ENCODE measurements at places on chromosomes 1 and 21.
A peak's percentile ranks its signal among the peaks of the same experiment; 100 is the strongest.

GRCh38 chr1:53678507-53678906, 60.5 kb downstream of the GLIS1 start:
- peaks cover 4% of the 10 kb centered on the region for H3K4me1 ChIP-seq
- H3K27me3 ChIP-seq, result no peaks in the 10 kb centered on the region
- H3K4me3 ChIP-seq, result no peak overlapping the region
- no peak for DNase-seq
- no peaks in the 10 kb centered on the region for H3K36me3 ChIP-seq
- H3K27ac ChIP-seq, result no peak overlapping the region

DNA sequence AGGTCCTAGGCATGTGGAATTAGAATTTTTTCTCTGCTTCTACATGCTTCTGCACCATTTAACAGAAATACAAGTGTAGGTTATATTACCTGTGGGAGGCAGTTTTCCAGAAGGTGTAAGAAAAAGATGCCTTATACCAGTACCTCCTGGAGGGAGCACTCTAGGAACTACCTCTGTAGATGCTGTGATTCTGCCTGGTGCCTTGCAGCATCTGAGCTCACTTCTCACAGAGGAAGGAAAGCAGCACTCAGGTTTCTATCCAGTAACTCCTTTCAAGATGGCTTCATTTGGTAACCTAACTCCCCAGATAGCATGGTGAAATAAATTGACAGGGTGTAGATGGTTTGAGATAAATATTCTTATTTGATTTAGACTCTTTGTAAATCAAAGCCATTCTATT, 50.3 kb downstream of the GIPC2 start:
- no peak for DNase-seq
- no peaks in the 10 kb centered on the region for H3K27me3 ChIP-seq
- H3K27ac ChIP-seq, result no peak overlapping the region
- H3K4me1 ChIP-seq, result no peaks in the 10 kb centered on the region
- no peaks in the 10 kb centered on the region for H3K36me3 ChIP-seq

DNA sequence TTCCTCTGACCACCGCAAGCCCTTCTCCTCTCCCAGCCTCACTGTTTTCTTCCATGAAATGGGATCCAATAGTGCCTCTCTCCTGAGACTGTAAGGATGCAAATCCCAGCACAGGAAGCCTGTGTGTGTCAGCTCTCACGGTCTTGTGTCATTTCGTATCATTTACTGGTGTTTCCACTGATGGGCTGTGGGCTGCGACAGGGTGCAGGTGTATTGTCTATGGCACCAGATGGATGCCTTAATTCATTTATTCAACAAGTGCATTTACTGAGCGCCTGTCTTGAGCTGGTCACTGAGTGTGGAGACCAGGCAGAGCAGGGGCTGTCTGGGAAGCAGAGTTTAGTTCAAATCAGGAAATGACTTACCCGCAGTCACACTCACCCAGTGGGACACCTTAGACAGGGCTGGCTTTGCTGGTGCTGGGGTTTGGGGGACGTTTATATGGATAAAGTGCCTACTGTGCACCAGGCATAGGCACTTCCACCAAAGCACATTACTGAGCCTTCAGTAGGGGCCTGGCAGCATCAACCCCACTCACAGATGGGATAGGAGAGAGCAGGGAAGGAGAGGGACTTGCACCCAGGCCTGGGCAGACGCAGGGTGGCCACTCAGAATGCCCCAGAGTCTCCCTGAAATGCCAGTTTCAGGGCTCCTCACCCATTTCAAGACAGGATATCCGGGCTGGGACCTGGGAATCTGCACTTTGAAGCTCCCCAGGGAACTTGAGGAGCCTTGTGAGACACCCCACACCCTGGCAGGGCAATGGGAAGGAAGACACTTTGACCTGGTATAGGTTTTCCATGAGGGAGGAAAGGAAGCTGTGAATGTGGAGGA, 398.9 kb downstream of the MATN1 start:
- no peak for DNase-seq
- no peak overlapping the region for H3K4me3 ChIP-seq
- H3K36me3 ChIP-seq, result no peaks in the 10 kb centered on the region
- no peaks in the 10 kb centered on the region for H3K27me3 ChIP-seq
- H3K4me1 ChIP-seq, result peaks cover 10% of the 10 kb centered on the region

DNA sequence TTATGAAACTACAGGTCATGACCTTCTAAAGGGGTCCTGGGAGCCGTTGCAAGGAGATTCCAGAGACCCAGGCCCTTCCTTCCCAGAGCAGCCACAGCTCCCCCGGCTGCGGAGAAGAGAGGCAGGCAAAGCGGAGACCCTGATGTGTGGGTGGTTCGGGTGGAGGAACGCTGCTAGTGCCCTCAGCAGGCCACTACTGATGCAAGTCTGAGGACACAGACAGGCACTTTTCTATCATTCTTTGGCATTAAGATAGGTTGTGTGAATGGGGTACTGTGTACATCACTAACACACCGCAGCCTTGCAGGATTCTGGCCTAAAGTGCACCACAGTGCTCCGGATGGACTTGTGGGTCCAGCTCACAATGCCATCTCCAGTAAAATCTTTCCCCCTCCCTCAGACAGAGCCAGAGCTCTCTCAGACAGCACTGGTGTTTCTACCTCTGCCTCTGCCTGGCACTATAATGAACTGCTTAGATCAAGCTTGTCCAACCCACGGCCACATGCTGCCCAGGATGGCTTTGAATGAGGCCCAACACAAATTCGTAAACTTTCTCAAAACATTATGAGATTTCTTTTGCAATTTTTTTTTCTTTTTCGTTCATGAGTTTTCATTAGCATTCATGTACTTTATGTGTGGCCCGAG, 121.4 kb downstream of the TGFBR3 start:
- no peaks in the 10 kb centered on the region for H3K27me3 ChIP-seq
- no peaks in the 10 kb centered on the region for H3K36me3 ChIP-seq
- H3K4me1 ChIP-seq, result no peaks in the 10 kb centered on the region
- no peak for DNase-seq

DNA sequence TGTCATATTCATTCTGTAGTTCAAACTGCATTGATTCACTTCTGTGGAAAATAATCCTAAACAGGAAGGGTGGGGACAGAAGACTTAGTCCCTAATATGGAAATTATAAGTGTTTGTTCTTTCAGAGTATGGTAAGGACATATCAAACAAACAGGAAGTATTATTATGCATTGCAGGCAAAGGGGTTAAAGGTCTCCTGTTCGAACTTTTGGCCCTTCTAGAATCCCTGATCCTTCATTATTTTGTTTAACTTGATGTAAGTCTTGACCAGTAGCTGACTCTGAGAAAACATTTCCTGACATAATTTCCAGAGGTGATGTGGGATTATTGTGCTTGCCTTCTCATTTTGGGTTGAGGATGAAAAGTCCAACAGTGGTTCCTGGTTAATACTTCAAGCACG, 215.4 kb upstream of the ADGRL2 start:
- no peak overlapping the region for H3K4me3 ChIP-seq
- no peak overlapping the region for H3K27ac ChIP-seq
- no peaks in the 10 kb centered on the region for H3K27me3 ChIP-seq
- no peaks in the 10 kb centered on the region for H3K36me3 ChIP-seq

DNA sequence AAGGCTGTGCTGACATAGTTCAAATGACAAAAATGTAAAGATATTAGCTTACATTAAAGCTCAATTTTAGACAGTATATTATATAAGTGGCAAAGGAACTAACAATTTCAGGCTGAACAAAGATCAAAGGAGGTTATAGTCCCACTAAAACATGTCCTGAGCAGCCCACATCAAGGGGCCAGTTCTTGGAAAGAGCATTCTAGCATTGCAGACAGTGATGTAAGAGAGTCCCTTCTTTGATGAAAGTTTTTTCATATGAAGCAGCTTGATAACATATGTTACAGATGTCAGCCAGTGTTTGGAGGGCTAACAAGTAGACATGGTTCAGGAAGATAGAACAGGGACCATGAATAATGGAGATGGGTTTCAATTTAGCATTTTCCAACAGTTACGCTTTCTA, 301.7 kb downstream of the NTNG1 start:
- no peaks in the 10 kb centered on the region for H3K27me3 ChIP-seq
- H3K4me1 ChIP-seq, result peaks cover 11% of the 10 kb centered on the region
- no peak overlapping the region for H3K27ac ChIP-seq
- H3K4me3 ChIP-seq, result no peak overlapping the region
- H3K36me3 ChIP-seq, result no peaks in the 10 kb centered on the region

GRCh38 chr1:67211589-67212563, 45.6 kb downstream of the IL23R start:
- no peak overlapping the region for H3K4me3 ChIP-seq
- H3K27me3 ChIP-seq, result no peaks in the 10 kb centered on the region
- H3K4me1 ChIP-seq, result no peaks in the 10 kb centered on the region
- no peak overlapping the region for H3K27ac ChIP-seq
- no peaks in the 10 kb centered on the region for H3K36me3 ChIP-seq

DNA sequence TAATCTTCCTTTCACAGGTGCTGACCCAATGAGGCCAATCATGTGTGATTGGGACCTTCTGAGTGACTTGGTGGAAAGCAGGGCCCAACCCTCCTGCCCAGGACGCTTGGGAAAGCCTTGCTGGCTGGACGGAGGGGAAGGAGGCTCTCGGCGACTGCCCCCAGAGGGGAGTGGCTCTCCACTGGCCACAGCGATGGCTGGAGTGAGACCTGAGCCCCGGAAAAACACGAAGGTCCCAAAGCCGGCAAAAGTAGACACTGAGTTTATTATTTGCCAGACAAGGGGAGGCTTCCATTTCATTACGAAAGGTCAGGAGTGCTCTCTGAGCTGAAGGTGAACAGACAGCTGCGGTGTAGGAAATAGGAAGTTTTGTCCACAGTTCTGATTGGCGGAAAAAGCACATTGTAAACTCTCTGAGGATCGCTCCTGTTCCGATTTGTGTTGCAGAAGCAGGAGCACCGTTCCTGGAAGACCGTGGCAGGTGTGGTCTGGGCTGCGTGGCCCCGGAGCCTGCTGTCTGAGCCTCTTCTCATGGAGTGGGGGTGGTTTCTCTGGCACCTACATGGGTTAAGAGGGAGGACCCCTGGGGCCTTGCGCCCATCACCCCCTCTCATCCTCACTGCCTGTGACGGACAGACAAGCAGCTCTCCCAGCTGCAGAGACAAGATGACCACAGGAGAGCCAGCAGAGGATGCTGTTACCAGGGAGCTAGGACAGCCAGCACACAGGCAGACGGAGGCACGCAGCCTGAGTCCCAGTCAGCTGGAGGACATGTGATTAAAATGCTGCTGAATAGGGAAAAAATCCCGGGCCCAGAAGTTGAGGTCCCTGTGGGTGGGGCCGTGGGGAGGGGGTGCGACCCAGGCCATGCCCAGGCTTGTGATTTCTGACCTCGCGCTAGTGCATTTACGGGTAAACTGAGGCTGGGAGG, 41.5 kb downstream of the KRTAP10-1 start:
- no peak for DNase-seq
- no peak overlapping the region for H3K4me3 ChIP-seq
- H3K27me3 ChIP-seq, result no peaks in the 10 kb centered on the region
- no peak overlapping the region for H3K27ac ChIP-seq
- H3K36me3 ChIP-seq, result no peaks in the 10 kb centered on the region

DNA sequence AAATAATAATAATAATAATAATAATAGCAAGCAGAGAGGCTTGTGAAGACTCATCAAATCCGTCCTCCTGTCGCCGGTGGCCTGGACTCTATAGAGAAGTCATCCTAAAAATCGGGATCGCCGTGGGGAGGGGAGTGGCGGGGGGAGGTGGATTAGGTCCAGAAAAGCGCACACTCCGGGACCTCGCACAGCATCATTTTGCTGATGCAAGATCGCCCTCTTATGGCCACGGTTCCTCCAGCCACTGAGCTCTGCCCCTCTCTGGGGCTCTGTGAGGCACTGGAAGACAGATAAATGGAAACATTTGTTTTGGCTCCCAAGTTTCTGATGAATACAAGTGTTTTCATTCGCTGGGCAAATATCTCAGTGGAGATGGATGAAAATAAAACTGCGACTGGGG, 612.0 kb downstream of the MATN1 start:
- peak overlapping the region; percentile 55 for H3K27ac ChIP-seq
- H3K4me1 ChIP-seq, result peaks cover 8% of the 10 kb centered on the region
- H3K4me3 ChIP-seq, result no peak overlapping the region
- no peaks in the 10 kb centered on the region for H3K36me3 ChIP-seq
- DNase-seq, result peak; percentile 83
- no peaks in the 10 kb centered on the region for H3K27me3 ChIP-seq

GRCh38 chr1:217469983-217470382, 160.9 kb downstream of the GPATCH2 start:
- H3K27ac ChIP-seq, result no peak overlapping the region
- H3K27me3 ChIP-seq, result no peaks in the 10 kb centered on the region
- no peak overlapping the region for H3K4me3 ChIP-seq

DNA sequence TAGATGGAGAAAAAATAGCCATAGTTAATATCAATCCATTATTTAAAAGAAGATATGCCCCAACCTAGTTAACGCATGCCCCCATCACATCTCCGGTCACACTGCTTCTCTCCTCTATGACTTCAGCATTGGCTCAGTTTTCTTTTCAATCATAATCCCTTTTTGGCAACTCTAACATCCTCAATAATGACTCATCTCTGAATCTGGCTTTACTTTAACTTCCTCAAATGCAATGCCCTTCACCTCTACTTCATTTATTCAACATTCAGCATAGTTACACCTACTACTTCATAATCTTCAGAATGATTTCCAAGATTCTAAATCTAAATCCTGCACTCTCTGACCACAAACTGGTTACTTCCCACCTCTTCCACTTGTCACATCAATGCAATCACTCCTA, 417.3 kb downstream of the USH2A start:
- DNase-seq, result peak; percentile 10
- no peaks in the 10 kb centered on the region for H3K4me1 ChIP-seq
- H3K27ac ChIP-seq, result no peak overlapping the region
- peaks cover 38% of the 10 kb centered on the region for H3K27me3 ChIP-seq
- H3K4me3 ChIP-seq, result no peak overlapping the region

DNA sequence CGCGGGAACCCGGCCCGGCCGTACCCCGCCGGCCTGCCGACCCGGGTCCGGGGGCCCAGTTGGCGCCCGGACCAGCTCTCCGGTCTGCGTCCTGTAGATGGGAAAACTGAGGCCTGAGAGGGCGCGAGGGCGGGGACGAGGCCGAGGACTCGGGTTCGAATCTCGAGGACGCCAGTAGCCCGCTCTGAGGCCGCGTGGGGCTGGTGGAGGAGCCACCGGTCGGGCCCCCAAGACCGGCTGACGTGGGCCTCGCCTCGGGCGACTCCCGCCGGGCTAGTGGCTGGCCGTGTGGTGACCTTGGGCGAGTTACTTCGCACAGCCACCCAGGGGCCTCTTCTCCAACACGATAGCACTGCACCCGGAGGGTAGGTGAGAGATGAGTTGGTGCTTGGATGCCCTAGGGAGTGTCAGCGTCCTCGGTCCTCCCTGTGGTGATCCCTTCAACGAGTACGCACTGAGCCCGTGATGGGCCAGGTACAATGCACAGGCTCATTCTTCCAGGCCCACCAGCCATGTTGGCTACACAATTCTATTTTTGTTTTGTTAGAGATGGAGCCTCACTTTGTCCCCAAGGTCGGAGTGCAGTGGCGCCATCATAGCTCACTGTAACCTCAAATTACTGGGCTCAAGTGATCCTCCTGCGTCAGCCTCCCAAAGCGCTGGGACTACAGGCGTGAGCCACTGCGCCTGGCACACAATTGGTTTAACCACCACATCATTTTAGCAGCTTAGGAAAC, 404 bp upstream of the SCMH1 start:
- peaks cover 37% of the 10 kb centered on the region for H3K4me1 ChIP-seq
- DNase-seq, result peak; percentile 21
- H3K4me3 ChIP-seq, result peak overlapping the region; percentile 78
- H3K27ac ChIP-seq, result peak overlapping the region; percentile 73

All from A673 (cell line).